ENCODE measurements at places on chromosomes 5 and 9. TPM values are rescaled to one million over a fixed set of nuclear protein-coding genes. Genes with fewer than 3 reads are reported as not detected.

GFPT2 gene
- total RNA-seq = 9.4 TPM

SAXO1 gene
- 0.03 TPM for total RNA-seq

RNF14 gene
- 62.7 TPM for total RNA-seq

TLE1 gene
- 70.1 TPM for total RNA-seq

SLC25A2 gene
- not detected for total RNA-seq

Data from mucosa of gallbladder (tissue), 1 donor.